ENCODE measurements at places on chromosomes 12 and 14. TPM values are rescaled to one million over a fixed set of nuclear protein-coding genes. Genes with fewer than 3 reads are reported as not detected.

- H3K27me3 ChIP-seq: no peaks in the 10 kb centered on the region
- no peaks in the 10 kb centered on the region for H3K4me1 ChIP-seq
- no peak for DNase-seq
- H3K4me3 ChIP-seq: no peak overlapping the region
- no peaks in the 10 kb centered on the region for H3K36me3 ChIP-seq
- H3K27ac ChIP-seq: no peak overlapping the region
Observed at GRCh38 chr14:80784820-80785219, 156.7 kb downstream of the CEP128 start.

DNA sequence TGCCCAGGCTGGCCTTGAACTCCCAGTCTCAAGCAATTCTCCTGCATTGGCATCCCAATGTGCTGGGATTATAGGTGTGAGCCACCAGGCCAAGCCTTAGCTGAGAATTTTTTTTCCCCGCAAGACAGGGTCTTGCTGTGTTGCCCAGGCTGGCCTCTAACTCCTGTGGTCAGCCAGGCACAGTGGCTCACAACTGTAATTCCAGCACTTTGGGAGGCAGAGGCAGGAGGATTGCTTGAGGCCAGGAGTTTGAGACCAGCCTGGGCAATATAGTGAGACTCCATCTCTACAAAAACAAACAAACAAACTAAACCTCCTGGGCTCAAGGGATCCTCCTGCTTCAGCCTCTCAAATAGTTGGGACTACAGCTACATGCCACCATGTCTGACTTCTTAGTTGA is 27.3 kb downstream of the DEPDC4 start:
- no peaks in the 10 kb centered on the region for H3K27me3 ChIP-seq
- H3K4me3 ChIP-seq: no peak overlapping the region
- no peak for DNase-seq

GRCh38 chr12:20314328-20314727 is 54.0 kb upstream of the PDE3A start:
- DNase-seq: no peak
- H3K27ac ChIP-seq: no peak overlapping the region
- no peaks in the 10 kb centered on the region for H3K4me1 ChIP-seq

DNA sequence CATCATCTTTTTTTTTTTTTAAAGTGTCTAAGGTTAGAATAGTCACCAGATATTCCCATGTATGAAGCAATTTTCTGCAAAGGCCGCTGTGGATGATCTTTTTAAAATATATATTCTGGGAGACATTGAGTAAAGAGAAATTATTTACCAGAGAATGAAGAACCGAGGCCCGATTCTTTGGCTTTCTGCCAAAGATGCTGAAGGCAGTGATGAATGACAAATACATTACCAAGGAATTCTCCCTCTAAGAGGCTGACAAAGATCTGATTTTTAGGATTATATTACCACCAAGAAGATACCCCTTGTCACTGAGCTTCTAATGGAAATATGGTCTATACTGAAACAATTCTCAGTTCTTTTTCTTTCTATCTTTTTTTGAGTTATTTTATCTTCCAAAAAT is 336.8 kb downstream of the NAV3 start:
- H3K27me3 ChIP-seq: no peaks in the 10 kb centered on the region
- no peak overlapping the region for H3K4me3 ChIP-seq
- H3K36me3 ChIP-seq: no peaks in the 10 kb centered on the region
- DNase-seq: no peak

GRCh38 chr12:7935590-7936581 is at the start of gene SLC2A3:
SLC2A3 (minus strand) TSS chr12:7936187; CDS start chr12:7936034, 153 bp downstream.
- peak within 1 kb of the TSS; percentile 55 for H3K27ac ChIP-seq
- peak within 1 kb of the TSS; percentile 54 for H3K4me3 ChIP-seq
- no peaks in the 10 kb centered on the region for H3K36me3 ChIP-seq
- H3K27me3 ChIP-seq: no peaks in the 10 kb centered on the region

DNA sequence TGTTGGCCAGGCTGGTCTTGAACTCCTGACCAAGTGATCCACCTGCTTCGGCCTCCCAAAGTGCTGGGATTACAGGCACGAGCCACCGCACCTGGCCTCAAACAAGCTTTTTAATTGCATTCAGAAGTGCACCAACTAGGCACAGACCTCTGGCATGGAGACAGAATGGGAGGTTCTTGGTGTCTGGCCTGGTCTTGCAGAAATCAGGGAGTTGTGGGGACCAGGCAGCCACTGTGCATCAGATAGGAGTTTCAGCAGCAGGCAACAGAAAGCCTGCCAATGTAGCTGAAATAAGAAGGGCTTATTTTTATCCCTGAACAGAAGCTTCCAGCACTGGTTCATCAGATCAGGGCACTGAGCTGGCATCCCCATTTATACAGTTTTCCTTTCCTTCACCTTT is 22.2 kb upstream of the TCL1B start:
- no peaks in the 10 kb centered on the region for H3K36me3 ChIP-seq
- H3K27ac ChIP-seq: no peak overlapping the region
- H3K4me1 ChIP-seq: no peaks in the 10 kb centered on the region
- no peak for DNase-seq
- H3K4me3 ChIP-seq: no peak overlapping the region

The RESF1 gene
- 33.5 TPM for total RNA-seq

The CDK4 gene
- 108 TPM for total RNA-seq

The WNT5B gene
- 8.4 TPM for total RNA-seq

The ISCU gene
- 197 TPM for total RNA-seq
